ENCODE measurements at places on chromosomes 2 and 18.

GRCh38 chr2:37267685-37268084 lies 36.2 kb downstream of the NDUFAF7 start:
- DNase-seq = no peak

- no peak for DNase-seq
These were observed 141.5 kb upstream of the SP5 start for GRCh38 chr2:170573671-170574070.

DNA sequence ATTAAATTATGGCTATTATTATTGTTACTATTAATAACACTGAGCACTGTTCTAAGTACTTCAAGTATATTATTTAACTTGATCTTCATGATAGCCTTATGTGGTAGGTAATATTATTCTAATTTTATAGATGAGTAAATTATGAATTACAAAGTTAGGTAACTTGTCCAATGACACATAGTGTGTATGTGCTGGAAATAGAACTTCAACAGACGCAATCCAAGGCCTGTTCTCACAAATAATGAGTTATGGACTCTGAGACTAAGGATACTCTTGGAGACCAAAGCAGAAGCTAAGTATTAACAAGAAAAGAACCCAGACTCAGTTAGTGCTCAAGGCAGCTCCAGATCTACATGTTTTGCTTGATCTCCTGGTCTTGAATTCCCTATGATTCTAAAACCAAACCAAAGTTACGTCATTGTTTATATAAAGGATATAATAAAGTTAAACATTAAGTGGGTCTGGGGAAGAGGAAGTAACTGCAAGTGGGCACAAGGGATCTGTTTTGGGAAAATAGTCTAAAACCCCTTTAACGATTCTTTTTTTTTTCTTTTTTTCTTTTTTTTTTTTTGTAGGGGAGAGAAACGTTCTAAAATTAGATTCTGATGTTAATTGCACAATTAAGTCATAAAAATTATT lies 211.3 kb downstream of the ERBB4 start:
- DNase-seq = no peak

DNA sequence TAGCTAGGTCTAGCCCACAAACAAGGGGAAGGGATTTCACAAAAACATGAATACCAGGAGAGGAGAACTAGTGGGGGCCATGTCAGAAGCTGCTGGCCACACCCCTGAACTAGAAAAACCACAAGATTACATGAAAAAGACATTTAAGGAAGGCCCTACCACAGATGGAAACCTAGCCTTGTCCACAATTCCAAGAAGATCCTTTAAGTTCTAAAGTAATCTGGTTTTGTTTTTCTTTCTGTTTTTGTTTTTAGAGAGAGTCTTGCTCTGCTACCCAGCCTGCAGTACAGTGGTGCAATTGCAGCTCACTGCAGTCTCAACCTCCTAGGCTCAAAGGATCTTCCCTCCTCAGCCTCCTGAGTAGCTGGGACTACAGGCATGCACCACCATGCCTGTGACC lies 34.2 kb upstream of the CAB39 start:
- no peak for DNase-seq
